NCI-H345 (cell line): ENCODE measurements at places on chromosomes 5 and 9.

GRCh38 chr5:126831156-126831555 lies 54.2 kb downstream of the LMNB1 start:
- DNase-seq = no peak

DNA sequence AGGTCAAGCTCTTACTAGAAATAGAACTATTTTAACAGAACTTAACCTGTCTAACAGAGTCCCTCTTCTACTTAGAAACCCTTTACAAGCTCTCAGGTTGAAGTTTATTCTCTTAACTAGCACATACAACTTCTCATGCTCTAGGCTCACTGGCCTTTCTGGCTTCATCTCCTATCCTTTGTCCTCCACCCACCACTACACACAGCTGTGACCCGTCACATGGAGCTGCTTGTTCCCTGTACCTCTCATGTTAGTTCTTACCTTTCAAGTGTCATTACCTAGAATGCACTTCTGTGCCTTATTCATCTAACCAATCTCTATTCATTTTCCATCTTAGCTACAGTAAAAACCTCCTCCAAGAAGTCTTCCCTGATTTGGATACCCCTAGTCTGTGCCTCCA lies 89.4 kb upstream of the APC start:
- DNase-seq = no peak

DNA sequence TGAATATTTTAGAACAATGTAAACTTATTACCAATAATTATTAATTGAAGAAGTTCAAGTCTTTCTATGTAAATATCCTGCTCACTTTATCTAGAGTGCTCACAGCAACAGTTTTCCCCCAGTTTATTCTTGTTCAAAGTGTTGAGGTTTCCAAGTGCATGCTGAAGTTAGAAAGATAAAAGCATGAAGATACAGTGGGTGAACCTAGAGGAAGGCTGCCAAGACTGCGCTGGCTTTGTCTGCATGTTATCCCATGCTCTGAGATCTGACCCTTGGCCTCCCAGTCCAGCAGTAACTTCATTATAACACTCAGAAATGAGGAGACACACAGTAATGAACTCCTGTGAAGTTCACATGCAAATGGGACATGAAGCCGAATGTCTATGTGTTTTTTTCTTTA lies 76.0 kb upstream of the PIP5K1B start:
- no peak for DNase-seq

DNA sequence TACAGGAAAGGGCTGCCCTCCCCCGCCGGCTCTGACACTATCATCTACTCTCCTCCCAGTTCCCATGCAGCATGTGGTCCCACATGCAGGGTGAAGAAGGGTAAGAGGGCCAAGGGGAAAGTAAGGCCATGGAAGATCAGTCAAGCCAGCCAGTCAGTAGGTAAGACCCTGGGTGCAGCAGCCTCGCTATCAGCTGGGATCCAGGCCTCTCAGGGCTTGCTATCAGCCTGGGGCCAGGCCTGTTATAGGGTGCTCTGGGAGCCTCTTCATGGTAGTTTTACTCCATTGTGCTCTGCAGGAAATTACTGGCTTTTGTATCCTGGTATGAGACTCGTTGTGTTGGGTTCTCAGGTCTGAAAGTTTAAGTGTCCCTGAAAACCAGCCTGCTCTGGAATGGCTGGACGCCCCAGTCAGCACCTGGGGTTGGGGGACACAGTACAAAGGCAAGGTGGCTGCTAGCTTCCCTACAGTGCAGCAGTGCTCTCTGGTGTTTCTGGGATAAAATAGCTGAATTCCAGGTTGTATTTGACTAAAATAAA lies 21.4 kb downstream of the SLC22A4 start:
- no peak for DNase-seq

DNA sequence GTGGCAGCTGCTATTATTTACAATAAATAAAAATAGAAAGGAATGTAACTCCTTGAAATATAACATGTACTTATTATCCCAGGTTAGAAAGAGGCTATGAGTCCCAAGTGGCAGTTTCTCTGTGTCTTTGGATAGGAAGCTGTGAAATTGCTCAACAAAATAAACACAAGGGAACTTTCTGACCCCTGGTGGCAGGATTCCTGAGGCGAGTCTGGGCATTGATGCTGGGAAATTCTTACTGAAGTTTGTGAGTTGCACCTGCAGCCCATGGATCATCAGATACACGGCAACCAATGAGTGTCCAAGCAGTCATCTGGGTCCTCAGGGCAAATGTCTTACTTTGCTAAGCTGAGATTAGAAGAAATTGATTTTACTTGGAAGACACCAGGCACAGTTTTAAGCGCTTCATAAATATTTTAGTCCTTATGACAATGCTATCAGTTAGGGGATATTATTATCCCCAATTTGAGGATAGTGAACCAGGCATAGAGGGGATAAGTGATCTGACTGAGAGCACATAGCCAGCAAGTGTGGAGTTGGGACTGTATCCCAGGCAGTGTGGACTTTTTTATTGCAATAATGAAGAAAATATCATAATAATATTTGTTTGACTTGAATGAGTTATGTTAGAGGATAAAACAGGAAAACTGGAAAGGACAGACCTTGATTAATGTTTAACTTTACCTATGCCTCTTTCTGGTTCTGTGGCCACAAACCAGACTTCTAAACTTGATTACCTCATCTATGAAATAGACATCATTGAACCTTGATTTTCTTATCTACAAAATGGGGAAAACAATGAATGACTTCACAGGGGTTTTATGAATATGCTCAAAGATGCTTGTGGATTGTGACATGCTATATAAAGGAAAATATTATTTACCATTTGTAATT lies 265.5 kb upstream of the ADAMTSL1 start:
- DNase-seq = peak; percentile 37

DNA sequence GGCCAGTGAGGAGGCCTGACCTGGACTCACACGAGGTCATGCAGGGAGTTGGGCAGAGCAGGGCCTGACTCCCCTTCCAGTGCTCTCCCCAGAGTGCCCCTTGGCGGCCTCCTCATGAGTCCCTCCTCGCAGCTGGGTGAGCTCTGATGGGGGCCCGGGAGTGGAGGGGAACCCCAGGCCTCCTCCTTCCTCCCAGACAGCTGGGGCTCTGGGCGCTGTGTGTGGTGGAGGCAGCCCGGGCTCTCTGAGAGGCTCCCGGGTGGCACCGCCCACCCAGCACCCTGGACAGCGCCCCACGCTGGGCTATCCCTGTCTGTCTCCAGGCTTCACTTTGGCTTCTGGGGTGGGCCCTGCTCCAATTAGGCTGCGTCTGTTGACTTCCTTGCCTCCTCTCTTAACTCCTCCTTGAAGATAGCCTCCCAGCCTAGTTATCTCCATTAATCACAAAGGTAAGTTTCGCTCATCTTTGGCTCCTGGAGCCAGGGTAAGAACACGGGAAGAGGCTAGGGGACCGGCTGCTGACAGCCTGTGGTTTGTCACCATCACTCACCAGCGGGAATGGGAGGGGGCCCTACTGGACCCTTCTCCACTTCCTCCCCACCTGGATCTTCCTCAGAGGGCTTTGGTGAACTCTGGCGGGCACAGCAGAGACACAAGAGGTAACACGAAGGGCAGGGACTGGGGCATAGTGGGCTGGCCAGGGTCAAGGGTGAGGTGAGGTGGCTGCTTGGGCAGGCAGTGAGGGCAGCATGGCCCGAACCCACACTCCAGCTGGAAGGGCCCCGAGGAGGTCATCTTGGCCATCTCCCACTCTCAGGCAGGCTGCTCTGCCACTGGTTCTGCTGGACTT lies 13.1 kb downstream of the PSD2 start:
- no peak for DNase-seq

GRCh38 chr5:170745481-170746071 lies 37.9 kb upstream of the GABRP start:
- no peak for DNase-seq

GRCh38 chr5:177301503-177302165 lies 1.9 kb downstream of the RAB24 start:
- DNase-seq = peak; percentile 96

- DNase-seq = no peak
Measured at GRCh38 chr5:31569068-31569467, 37.0 kb downstream of the C5orf22 start.

DNA sequence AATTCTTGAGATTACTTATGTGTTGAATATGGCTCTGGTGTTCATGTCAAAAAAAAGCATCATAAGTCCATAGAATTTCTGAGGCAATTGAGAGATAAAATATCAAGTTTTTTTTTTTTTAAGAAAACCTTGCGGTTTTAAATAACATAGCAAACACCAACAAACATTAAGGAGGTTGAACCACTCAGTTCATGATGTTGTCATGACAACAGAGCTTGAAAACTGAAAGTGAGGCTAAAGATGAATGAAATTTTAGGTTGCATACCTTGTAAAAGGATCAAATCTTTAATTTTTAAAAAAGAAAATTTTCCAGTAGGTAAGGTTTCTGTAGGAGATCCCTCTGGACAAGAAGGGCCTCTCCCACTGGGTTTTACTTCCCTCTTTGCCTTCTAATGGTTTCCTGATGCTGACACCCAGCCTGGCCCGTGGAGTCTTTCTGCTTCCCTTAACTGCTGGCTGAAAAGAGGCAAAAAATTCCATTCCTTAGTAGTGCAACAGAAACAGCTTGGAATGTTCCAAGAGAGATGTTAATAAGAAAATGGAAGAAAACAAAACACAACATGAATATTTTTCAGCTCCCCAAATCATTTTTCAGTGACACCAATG lies 60.0 kb upstream of the FER start:
- no peak for DNase-seq

DNA sequence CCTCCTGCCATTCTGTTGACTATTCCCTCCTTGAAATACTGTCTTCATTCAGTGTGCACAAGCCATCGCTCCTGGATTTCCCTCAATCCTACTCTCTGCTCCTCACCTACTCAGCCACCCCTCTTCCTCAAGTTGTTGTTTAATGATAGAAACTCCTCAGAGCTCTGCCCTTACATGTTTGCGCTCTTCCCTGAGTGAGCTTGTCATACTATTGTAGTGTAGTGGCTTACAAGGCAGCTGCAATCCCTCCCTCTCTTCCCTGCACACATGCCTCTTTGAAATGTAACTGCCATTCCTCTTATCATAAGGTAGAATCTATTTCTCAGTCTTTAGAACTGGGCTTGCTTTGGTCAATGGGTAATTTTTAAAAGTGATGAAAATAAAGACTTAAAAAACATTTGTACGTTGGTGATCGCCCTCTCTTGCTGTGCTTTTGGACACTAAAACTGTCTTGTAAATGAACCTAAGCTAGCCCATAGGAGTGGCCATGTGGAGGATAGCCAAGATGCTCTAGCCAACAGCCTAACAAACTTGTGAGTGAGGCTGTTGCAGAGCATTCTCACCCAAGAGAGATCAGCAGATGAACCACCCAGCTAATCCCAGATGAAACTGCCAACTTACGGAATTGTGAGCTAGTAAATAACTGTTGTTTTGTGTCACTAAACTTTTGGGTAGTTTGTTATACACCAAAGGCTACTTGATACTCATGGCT lies 18.1 kb upstream of the SMAD5 start:
- DNase-seq = no peak

GRCh38 chr5:125336401-125336800 lies 590.0 kb upstream of the ZNF608 start:
- DNase-seq = no peak

DNA sequence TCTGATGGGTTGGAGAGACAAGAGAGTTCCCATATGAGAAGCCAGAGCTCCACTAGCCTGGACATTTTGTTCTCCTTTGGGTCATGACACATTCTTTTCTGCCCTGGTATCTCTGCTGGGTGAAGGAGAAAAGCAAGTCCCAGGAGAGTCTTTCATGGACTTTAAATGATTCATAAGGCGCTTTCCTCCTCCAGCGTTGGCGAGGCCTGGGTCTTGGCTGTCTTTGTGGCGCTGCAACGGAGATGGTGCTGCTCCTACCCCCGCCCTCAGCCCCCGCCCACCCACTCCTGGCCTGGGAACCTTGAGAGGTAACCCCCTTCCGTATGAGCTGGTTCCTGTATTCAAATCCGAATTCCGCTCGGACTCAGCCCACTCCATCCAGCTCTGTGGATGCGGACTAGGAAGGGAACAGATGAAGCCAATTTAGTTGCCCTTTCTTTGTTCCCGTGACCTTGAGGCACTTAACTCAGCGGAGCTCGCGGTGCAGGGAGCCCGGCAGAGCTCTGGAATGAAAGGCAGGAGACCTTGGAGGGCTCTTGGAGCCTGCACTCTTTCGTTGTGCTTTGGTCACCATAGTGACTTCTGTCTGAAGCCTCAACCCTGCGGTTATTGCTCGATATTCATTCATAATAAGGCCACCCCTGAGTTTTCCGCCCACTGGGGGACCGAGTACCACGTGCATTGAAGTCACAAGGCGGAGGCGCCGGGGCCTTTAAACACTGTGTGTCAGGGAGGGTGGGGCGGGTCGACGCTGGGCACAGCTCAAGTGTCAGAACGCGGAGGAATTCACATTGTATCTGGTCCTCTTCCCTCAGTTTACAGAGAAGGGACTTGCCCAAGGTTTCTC lies 14.0 kb upstream of the PWWP2A start:
- DNase-seq = no peak

DNA sequence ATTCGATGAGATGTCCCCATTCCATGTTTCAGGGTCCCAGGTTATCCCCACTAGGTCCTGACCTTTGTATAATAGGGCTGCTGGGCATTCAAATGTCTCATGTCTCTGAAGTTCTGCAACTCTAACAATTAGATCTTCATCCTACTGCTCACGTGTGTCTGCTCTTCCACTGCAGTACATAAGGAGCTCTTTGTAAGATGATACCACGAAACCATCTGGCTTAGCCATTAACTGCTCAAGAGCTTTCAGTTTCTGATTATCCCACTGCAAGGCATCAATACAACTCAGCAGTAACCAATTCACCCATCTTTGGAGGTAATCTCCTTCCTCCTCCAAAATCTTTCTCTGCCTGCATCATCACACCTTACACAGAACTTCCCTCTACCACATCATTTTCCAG lies 49.9 kb upstream of the PPP2CA start:
- DNase-seq = no peak

- no peak for DNase-seq
Measured at GRCh38 chr5:129664336-129664937, 83.5 kb upstream of the MINAR2 start.

GRCh38 chr9:136230365-136230764 lies 15.2 kb downstream of the QSOX2 start:
- no peak for DNase-seq

- DNase-seq = no peak
Measured at GRCh38 chr5:112546946-112547592, 128.0 kb upstream of the EPB41L4A start.

- no peak for DNase-seq
Measured at GRCh38 chr5:179321206-179321987, 23.9 kb downstream of the ADAMTS2 start.

GRCh38 chr5:80408484-80409366 lies 861 bp downstream of the ZFYVE16 start:
- peak; percentile 61 for DNase-seq
